WTC11 (cell line): ENCODE measurements at places on chromosomes 16 and 17.

- DNase-seq = no peak
These were observed 413.0 kb downstream of the CPPED1 start for GRCh38 chr16:12390644-12391043.

DNA sequence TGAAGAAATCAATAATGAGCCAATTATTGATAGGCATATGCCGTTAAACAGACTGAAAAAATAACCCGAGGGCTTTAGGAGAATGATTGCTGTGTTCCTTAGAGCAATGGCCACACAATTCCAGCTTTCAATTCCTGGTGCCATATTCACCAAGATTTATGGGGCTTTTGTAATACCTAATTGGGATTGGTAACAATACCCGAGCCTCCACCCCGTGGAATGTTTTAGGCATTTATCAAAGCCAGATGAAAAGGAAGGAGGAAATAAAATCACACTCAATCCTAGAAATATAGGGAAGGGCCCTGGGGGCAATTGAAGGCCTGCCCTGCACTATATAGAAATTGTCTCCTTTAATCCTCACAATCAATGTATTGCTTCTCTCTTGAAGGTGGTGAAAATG, 42.1 kb upstream of the MLYCD start:
- no peak for DNase-seq

- no peak for DNase-seq
These were observed 81.1 kb downstream of the ANKRD11 start for GRCh38 chr16:89409161-89409711.

GRCh38 chr16:88700636-88701482, 5.3 kb downstream of the RNF166 start:
- no peak for DNase-seq

DNA sequence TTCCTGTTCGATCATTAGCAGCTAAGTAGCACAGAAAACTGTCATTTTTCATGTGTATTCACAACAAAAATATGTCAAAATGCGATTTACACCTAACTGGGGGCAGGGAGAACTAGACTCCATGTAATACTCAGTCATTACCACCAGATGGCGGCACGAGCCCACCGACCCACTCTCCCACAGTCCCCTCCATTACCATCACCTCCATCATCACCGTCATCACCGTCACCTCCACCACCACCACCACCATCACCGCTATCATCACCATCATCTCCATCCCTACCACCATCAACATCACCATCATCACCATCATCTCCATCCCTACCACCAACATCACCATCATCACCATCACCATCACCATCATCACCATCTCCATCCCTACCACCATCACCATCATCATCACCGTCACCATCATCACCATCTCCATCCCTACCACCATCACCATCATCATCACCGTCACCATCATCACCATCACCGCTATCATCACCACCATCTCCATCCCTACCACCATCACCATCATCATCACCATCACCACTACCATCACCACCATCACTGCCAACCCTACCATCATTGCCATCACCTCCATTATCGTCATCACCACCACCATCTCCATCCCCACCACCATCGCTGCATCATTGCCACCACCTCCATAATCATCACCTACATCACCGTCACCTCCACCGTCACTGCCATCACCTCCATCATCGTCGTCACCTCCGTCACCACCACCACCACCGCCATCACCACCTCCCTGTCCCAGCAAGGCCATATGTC, 14.4 kb downstream of the NDUFAF8 start:
- DNase-seq = peak; percentile 57

DNA sequence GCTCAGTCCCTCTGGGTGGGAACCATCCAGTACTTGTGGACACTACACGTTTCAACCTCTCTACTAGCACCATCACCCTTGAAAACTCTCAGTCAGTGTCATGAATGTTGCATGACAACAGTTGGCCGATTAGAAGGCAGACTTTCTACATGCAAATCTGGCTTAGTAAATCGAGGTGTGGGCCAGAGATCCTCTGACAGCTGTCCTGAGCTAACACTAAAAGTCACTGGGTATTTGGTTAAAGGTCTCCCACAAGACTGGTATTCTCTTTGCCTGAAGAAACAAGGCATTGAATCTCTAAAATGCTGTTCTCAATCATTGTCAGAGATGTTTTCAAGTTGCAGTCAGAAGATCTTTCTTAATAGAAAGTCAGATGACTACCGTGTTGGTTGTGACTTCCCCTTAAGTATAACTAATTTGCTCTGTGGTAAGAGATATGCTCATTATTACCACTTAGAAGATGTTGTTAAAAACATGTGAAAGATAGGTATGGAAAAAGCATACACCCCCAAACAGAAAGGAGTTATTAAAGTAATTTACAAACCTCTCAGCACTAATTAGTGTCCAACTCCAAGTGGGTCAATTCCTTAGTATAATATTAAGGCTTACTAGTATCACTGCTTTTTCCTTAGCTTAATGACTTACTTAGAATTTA, 62.3 kb downstream of the WNT3 start:
- no peak for DNase-seq

DNA sequence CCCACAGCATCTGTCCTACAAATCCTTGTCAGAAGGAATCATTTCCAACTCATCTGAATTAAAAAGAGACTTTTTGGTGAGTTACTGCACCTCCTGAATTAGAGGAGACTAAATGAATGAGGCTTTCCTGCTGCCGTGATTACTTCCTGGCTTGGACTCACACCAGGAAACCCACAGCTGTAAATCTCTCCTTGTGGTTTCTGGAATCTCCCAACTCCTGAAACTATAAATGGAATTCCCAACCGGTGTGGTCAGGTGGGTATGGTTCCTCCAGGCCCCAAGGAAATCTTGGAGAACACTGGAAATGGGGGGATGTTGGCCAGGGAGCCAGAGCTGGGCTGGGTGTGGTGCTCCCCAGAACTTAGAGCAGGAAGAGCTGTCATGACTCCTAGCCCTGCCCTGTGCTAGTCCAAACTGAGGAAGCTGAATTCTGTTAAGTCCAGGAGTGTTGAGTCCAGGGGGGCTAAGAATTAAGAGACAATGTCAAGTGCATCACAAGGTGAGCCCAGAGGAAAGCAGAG, 216.4 kb downstream of the GSG1L start:
- no peak for DNase-seq

- DNase-seq = no peak
These were observed 12.7 kb upstream of the RCVRN start for GRCh38 chr17:9917801-9918200.
